ENCODE measurements at places on chromosomes 1 and 21.

- DNase-seq, result no peak
Observed at GRCh38 chr1:186409091-186409490, 33.5 kb downstream of the ODR4 start.

- no peak for DNase-seq
Observed at GRCh38 chr21:30468900-30469714, 11.1 kb downstream of the KRTAP19-1 start.

DNA sequence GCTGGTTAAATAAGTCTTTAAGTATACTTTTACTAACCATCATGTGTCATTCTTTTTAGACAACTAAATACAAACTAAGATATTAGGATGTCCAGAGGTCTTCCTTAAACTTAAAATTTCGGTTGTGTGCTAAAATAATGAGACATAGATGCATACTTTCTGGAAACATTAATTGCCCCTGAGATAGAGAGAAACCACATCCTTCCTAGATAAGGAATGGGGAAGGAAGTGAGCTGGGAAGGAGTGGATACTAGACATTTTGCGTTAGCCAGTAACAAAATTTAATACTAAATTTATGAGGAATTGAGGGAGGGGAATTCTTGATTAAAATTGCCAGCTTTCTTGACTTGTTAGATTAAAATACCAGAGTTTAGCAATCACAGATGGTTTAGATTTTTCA, 37.1 kb upstream of the PTGS2 start:
- no peak for DNase-seq

- no peak for DNase-seq
Observed at GRCh38 chr1:53393325-53393792, 65.5 kb upstream of the LRP8 start.

DNA sequence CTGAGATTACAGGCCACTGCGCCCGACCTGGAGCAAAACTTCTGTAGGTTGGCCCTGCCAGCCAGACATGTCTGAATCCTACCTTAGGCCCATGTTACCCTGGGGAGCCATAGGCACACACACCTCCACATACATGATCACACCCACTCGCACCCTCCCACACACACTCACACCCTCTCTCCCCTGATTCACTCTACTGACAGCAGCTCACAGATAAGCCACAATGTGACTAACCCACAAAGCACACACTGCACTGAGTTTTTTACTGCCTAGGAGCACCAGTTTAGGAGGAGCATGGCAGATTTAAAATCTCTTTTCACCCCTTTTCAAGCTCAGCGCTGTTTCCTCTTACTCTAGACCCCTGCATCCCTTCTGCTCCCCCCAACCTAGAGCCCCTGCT, 41.7 kb downstream of the SLC30A1 start:
- no peak for DNase-seq

GRCh38 chr1:222792744-222793143, 22.1 kb upstream of the DISP1 start:
- no peak for DNase-seq

Measured in SIG-M5 (cell line).